OCI-M1 (cell line): ENCODE measurements at places on chromosomes 2 and 18.

DNA sequence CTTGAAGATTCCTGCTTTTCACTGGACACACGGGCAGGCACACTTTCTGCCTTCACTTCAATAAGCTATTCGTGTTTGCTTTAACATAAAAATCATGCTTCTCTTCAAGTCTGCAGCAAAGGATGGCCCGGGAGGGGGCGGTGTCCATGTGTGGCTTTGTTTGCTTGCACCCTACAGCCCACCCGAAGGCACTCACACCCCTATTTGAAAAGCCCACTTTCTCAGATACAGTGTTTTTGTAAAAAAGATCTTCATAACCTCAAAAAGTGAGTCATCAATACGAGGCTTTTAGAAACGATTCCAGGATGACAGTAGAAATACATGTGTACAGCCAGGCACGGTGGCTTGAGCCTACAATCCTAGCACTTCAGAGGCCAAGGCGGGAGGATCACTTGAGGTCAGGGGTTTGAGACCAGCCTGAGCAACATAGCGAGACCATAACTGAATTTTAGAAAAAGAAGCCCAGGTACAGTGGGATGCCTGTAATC, 36.5 kb upstream of the HPCAL1 start:
- DNase-seq: peak; percentile 7

DNA sequence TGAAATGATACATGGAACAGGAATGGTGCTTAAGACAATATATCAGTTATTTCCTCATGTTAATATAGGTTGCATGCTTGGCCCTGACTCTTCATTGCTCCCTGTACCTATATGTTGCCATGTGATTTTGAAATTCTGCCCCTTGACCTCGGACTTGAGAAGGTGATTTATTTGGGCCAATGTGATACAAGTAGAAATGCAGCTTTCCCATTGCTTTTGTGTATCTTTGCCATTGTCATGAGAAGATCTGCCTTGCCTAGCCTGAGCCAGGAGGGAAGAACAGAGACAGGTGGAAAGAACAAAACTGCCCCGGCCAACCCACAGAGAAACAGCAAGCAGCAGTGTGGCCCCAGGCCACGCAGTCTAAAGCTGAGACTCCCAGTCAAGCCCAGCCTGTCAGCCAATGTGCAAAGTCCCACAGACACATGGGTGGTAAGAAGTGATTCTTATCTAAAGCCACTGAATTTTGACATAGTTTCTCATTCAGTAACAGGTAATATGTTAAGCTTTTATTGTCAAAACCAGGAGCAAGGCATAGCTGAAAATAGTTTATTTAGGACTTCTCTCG, 245.7 kb upstream of the RND3 start:
- DNase-seq: peak; percentile 21

- DNase-seq: no peak
Observed at GRCh38 chr18:75754433-75754832, 326.9 kb upstream of the SMIM21 start.

DNA sequence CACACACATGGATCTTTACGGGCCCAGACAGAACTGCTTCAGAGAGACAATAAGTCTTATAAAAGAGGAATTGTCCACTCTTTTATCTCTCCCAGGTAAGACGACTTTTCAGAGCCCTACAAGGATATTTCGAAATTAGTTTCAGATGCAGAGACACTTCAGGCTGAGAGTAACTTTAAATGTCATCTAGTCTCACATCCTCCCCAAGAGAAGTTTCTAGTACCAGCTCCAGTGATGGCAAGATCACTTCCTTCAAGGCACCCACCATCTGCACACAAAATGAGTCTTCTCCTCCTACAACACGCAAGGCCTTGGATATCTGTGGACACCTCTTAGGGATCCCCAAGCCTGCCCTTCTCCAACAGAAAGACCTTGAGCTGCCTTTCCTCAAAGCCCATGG, 39.0 kb upstream of the KLHL29 start:
- no peak for DNase-seq

- no peak for DNase-seq
Observed at GRCh38 chr2:101734505-101735165, 37.1 kb downstream of the MAP4K4 start.

- no peak for DNase-seq
Observed at GRCh38 chr2:104975851-104976250, 62.0 kb upstream of the MRPS9 start.

- no peak for DNase-seq
Observed at GRCh38 chr2:143930891-143931290, 589.0 kb downstream of the ZEB2 start.

GRCh38 chr2:108934151-108934550, 54.9 kb downstream of the EDAR start:
- DNase-seq: no peak

DNA sequence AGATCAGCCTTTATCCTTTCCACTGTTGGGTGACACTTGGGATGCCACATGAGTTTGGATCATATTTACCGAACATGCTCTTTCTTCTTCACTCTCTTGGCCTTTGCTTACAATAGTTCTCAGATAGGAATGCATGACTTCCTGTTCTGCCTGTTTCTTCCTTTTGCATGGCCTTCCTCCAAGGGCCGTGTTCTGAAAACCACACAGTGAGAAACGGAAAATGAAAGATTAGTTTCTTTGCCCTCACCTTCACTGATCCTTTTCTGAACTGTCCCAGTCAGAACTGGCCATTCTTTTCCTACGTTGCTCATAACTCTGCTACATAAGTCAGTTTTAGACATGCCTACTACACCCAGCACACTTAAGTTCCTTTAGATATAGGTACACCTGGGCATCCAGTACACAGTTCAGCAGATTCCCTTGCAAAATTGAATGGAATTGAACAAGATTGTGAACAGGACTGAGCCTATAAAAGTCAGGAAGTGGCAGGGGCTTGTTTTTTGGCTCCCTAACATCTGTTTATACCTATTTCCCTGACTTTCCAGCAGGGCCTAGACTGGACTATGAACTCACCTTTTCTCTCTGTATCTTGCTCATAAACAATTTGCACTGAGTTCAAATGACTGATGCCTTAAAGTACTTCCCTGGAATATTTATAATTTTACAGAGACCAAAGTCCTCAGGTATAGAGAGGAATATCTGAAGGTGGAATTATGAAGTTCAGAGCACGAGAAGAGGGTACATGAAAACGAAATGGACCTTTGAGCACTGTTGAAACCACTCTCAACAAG, 186.4 kb upstream of the ST6GAL2 start:
- DNase-seq: peak; percentile 3

GRCh38 chr18:9444549-9444948, 30.8 kb upstream of the RALBP1 start:
- DNase-seq: no peak

- no peak for DNase-seq
Observed at GRCh38 chr18:67117804-67118203, 398.7 kb downstream of the DSEL start.

DNA sequence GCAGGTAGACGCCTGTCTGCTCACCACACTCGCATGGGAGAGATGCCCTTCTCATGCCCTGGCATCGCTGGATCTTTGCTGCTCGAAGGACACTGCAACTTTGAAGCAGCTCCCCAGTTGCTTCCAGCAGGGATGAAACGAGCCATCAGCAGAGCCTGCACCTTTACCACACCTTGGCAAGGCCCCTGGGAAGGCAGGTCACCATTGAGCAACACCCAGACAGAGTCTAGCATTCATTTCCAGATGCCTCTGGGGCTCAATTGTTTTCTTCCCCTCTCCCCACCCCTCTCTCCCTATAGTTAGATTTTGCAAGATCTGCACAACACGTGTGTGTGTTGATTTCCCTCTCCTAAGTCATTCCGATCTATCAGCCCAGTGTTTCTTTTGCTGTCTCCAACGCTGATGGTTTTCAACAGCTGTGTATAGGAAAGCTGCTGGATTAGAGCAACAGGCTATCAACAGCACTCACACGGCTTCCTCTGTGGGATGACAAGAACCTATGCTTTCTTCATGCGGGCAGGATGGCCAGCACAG, 25.6 kb upstream of the INHBB start:
- DNase-seq: no peak

DNA sequence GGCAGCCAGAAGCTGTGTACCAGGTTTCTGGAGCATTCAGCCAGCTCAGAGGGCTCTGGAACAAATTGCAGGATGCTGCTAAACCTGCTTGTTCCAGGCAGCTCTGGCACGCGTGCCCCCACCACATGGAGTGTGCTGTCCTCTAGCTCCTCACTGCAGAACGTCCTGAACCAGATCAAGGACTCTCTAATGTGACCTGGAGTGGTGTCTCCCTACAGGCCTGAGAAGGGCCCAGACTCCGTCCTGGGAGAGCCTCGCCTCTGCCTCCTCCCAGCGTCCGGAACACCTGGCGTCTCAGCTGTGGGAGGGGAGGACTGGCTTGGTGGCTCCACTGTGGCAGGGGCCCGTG, 115.6 kb upstream of the GPC1 start:
- no peak for DNase-seq

- DNase-seq: no peak
Observed at GRCh38 chr18:75341897-75342296, 85.6 kb downstream of the SMIM21 start.

- peak; percentile 17 for DNase-seq
Observed at GRCh38 chr2:65232636-65233035, 5.0 kb downstream of the ACTR2 start.

DNA sequence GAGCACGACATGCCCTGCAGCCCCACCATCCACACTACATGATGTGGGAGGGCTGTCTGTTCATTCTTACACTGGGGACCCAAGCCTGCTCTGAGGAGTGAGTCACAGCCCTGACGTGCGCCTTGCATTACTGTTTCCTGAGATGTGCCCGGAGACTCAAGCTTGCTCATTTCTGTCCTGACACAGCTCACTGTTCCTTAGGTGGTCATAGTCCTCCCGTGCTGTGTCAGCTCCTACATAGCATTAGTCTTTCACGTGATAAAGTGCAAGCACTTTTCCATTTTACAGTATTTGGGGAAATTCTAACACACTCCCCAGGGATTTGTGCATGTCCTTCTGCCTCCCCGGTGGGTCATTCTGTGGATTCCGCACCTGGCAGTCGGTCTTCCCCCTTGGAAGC, 46.2 kb upstream of the TRIM43B start:
- no peak for DNase-seq

- no peak for DNase-seq
Observed at GRCh38 chr18:65587491-65587890, 163.3 kb upstream of the CDH7 start.
